ENCODE measurements at places on chromosomes 7 and 10. TPM values are rescaled to one million over a fixed set of nuclear protein-coding genes. Genes with fewer than 3 reads are reported as not detected.

The FOXI2 gene
- not detected for total RNA-seq

The OR2A5 gene
- total RNA-seq = not detected

The OR13A1 gene
- not detected for total RNA-seq

The OGDHL gene
- under 0.01 TPM for total RNA-seq

The GHRHR gene
- total RNA-seq = not detected

The TRIL gene
- total RNA-seq = 6.3 TPM

The GPR26 gene
- not detected for total RNA-seq

The SPOCK2 gene
- 0.36 TPM for total RNA-seq

The GPC2 gene
- 1.2 TPM for total RNA-seq

The PNLIP gene
- not detected for total RNA-seq

The NPTX2 gene
- 2.5 TPM for total RNA-seq

The ITPRID1 gene
- not detected for total RNA-seq

The ITGB8 gene
- 79.2 TPM for total RNA-seq

The PTPRE gene
- 0.09 TPM for total RNA-seq

The CYP3A5 gene
- 1.1 TPM for total RNA-seq

The TUBB8 gene
- not detected for total RNA-seq

The PRF1 gene
- total RNA-seq = not detected

The EBLN1 gene
- not detected for total RNA-seq

The RADIL gene
- 0.25 TPM for total RNA-seq

The NSMCE4A gene
- 25.0 TPM for total RNA-seq

The DKK1 gene
- 123 TPM for total RNA-seq

The NFE2L3 gene
- total RNA-seq = 0.18 TPM

The OR2A1 gene
- 0.27 TPM for total RNA-seq

The TLL2 gene
- under 0.01 TPM for total RNA-seq

The KRIT1 gene
- 318 TPM for total RNA-seq

The FANK1 gene
- total RNA-seq = 2.3 TPM

The TET1 gene
- total RNA-seq = 9.3 TPM

The HOXA11 gene
- total RNA-seq = not detected
